SIG-M5 (cell line): ENCODE measurements at places on chromosomes 6 and 20.

GRCh38 chr6:39169448-39170344, 54.7 kb upstream of the SAYSD1 start:
- DNase-seq = no peak

- DNase-seq = no peak
These were observed 73.9 kb downstream of the DHX35 start for GRCh38 chr20:39036011-39036410.

- DNase-seq = no peak
These were observed 744 bp downstream of the STAU1 start for GRCh38 chr20:49187330-49187850.

DNA sequence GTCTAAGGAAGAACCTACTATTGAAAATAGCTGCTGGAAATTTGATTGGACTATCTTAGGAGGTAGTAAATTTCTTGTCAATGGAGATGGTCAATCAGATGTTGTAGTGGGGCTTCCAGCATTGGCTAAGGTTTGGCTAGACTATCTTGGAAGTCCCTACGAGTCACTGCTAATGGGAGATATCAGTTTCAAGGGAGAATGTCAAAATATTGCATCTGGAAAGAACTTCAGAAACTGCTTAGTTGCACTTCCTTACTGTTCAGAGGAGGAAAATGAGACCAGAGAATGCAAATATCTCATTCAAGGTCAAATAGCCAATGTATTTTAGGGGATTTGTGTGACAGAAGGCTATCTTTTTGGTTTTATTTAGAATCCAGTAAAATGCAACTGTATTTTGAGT, 53.5 kb upstream of the CCN2 start:
- no peak for DNase-seq

- no peak for DNase-seq
These were observed 133.1 kb upstream of the PCSK2 start for GRCh38 chr20:17093782-17094181.
